ENCODE measurements at places on chromosomes 2 and 18.

- no peak for DNase-seq
Observed at GRCh38 chr2:212177724-212178123, 360.9 kb downstream of the ERBB4 start.

GRCh38 chr18:75400366-75400765, 27.1 kb downstream of the SMIM21 start:
- DNase-seq, result no peak

- DNase-seq, result no peak
Observed at GRCh38 chr2:48527226-48527885, 2.6 kb upstream of the STON1 start.

DNA sequence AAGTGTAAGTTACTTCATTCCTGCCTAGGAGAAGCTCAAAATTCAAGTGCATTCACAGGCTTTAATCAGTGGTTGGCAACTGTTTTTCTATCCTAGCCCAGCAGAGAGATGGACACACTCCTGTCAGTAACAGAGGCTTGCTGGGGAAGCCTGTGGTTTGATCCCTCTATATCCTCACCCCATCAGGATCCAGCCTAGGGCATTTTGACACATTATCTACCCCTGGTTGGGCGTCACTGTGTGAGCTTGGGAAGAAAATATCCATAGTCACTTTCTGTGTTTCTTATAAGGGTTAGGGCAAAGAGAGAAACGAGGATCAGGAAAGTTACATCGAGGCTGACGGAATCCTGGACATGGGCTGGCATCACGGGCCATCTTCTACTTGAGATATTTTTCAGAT, 10.0 kb downstream of the NT5DC4 start:
- DNase-seq, result no peak

DNA sequence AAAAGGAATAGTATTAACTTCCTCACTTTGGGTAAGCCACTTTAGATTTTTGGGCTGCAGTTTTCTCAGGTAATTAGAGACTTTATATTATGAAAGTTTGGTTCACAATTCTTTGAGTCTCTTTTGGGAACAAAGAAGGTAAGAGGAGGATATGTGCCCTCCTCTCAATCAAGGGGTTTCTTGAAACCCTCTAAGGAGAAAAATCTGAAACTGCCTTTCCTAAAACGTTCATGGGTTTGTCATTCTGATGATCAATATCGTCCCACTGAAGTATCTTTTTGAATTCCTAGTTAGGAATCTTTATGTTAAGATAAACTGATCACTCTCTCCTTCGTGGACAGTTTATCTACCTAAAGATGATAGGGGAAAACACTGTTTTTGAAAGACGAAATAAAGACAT, 42.4 kb upstream of the AKAIN1 start:
- no peak for DNase-seq

DNA sequence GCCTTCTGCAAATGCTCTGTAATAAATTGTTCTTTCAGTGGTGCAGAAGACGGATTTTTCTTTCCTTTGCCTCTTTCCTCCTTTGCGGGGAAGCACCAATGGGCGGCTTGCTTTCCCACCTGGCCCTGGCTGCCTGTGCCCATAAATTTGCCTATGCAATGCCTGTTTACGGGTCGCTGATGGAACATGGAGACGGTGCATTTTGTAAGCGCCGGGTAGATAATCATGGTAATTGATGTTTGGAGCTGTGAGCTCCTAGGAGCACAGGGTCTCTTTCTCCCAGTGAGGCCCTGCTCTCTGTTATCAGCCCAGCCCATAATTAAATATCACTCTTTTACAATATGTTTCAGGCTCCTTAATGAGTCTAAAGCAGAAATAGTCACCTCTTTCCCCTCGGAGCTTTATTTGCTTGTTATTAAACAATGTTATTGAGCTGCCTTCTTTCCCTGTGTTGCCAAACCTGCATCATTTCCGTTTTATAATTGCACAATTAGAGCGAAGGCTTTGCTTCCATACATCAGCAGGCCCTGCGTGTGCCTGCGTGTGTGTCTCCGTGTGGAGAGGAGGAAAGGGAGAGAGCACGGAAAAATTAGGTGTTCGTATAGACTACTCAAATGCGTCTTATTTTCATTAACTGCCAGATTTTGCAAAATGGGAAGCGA, 437.4 kb upstream of the POU3F3 start:
- DNase-seq, result no peak

DNA sequence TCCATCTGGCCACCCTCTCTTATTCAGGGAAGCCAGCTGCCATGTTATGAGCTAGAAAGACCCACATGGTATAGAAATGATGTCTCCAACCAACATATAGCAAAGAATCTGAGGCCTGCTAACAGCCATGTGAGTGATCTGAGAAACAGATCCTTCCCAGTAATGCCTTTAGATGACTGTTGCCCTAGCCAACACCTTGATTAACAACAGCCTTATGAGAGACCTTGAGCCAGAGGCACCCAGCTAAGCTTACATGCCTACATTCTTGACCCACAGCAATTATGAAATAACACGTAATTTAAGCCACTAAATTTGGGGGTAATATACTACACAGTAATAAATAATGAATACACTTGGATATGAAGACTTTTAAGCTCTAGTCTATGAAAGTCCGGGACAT, 13.0 kb downstream of the KANSL1L start:
- no peak for DNase-seq

GRCh38 chr2:150045601-150046000, 441.9 kb downstream of the RND3 start:
- DNase-seq, result no peak

DNA sequence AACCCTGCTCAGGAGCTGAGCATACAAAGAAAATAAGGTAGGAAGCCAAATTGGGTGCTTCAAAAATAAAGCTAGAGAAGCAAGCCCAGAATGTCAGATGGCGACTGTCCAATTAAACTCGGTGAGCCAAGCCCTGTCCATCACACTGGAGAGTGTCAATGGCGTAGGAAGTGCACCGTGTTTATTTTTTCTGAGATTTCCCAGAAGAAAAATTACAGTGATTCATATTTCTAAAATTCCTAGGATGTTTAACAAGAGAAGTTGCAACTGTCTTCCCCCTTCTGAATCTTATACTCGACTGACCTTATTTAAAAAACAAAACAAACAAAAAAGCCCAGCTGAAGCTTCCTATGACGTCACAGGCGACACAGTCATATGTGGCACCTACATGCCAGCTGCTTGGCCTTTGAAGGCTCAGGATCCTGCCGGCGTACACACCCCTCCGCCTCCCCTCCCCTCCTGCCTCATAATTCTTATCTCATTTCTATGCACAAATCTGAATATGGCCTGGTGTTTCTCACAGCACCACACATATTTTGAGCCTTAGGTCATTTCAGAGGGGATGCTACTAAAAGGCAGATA, 60.8 kb downstream of the MBP start:
- no peak for DNase-seq

GRCh38 chr18:79625195-79625923, 54.2 kb upstream of the CTDP1 start:
- no peak for DNase-seq

DNA sequence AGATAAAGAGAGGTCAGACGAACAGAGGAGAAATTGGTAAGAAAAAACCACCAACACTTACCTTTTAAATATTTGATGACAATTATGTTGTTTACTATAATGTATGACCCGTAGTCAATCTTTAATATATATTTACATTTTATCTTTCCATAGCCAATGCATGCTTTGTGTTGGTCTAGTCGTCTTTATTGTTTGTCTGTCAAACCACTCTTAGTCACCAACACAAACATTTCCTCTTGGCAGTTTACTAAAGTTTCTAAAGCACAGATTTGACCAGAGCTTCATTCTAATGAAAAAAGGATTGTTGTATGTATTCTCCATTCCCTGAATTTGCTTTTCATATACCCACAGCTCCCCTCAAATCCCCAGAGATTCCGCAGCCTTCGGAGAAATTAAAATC, 784.7 kb upstream of the PIK3C3 start:
- DNase-seq, result no peak

GRCh38 chr2:202237787-202238233, 587 bp downstream of the SUMO1 start:
- no peak for DNase-seq

- DNase-seq, result no peak
Observed at GRCh38 chr18:8895987-8896619, 190.7 kb downstream of the MTCL1 start.

GRCh38 chr18:79664525-79665125, 15.0 kb upstream of the CTDP1 start:
- DNase-seq, result no peak

DNA sequence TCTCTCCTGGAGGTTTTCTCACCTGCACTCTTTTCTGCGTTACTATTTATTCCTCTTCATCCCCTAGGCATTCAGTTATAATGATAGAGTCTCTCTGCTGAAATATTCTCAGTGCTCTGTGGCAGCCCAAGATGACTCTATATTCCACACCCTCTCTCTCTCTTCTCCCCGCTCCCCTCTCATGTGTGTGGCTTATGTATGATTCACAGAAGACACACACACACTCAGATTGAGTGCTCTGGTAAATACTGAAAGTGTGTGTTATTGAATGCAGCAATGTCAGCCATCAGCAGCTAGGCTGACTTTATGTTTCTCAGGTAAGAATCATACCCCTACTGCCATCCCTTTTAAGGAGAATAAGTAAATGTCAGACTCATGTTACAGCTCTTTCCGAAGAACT, 201.2 kb downstream of the SLC4A10 start:
- no peak for DNase-seq

GRCh38 chr2:36058953-36059352, 296.6 kb upstream of the CRIM1 start:
- no peak for DNase-seq

- DNase-seq, result no peak
Observed at GRCh38 chr2:18502142-18502541, 58.3 kb downstream of the RDH14 start.

DNA sequence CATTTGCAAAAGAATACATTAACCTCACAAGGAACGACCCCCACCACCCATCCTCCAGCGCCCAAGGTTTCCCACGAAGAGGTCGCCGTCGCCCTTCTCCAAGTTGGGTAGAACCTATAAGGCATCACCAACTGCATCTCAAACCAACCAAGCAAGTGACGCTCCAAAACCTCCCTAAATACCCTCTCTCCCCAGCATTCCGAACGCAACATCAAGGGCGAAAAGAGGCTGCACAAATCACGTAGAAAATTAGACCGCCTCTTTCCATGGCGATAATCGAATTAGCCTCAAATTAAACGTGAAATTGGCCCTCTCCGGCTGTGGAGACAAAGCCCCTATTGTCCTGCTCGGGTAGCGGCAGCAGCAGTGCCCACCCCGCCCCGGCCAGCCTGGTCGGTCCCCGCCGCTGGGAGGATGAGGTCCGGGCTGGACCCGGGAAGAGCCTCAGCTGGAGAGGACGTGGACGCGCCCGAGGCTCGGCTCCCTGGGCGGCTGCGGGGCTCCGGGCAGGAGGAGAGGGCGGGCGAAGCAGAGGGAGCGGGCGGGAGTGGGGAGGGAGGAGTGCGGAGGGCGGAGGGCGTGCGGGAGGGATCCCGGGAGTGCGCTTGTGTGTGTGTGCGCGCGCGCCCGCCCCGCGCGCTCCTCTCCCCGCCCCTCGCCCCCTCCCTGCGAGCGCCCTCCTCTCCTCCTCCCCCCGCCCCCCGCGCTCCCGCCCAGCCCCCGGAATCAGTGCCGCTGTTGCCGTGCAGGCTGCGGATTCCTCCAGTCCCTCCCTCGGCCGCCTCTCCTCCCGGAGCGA, at the start of gene SPTBN1:
Gene SPTBN1, plus strand, starts transcription at position 765 of the 799 bp plus-strand sequence. CDS start 70,092 bp downstream, outside the sequence.
- no peak for DNase-seq

- no peak for DNase-seq
Observed at GRCh38 chr2:195458936-195459335, 198.1 kb upstream of the SLC39A10 start.

- no peak for DNase-seq
Observed at GRCh38 chr18:394987-395362, 105.5 kb downstream of the COLEC12 start.

GRCh38 chr2:17373741-17374140, 144.5 kb downstream of the RAD51AP2 start:
- DNase-seq, result no peak

DNA sequence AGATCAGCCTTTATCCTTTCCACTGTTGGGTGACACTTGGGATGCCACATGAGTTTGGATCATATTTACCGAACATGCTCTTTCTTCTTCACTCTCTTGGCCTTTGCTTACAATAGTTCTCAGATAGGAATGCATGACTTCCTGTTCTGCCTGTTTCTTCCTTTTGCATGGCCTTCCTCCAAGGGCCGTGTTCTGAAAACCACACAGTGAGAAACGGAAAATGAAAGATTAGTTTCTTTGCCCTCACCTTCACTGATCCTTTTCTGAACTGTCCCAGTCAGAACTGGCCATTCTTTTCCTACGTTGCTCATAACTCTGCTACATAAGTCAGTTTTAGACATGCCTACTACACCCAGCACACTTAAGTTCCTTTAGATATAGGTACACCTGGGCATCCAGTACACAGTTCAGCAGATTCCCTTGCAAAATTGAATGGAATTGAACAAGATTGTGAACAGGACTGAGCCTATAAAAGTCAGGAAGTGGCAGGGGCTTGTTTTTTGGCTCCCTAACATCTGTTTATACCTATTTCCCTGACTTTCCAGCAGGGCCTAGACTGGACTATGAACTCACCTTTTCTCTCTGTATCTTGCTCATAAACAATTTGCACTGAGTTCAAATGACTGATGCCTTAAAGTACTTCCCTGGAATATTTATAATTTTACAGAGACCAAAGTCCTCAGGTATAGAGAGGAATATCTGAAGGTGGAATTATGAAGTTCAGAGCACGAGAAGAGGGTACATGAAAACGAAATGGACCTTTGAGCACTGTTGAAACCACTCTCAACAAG, 186.4 kb upstream of the ST6GAL2 start:
- DNase-seq, result no peak

DNA sequence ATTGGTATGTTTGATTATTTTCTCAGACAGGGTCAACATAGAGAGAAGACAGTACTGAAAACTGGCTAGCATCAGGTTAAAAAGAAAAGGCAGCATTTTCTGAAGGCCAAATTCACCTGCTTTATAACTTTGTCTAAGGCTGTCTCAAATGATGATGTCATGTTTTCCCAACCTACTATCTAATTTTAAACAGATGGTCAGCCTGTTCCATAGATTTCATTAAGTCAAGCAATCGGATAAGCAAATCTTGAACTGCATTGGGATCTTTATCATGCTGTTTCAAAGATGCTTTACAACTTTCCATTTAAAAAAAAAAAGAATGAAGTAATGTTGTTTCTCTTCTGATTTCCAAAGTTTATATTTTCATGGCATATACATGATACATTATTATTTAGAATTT, 56.3 kb upstream of the SPOPL start:
- no peak for DNase-seq

- DNase-seq, result no peak
Observed at GRCh38 chr2:226352941-226353560, 446.6 kb downstream of the IRS1 start.

GRCh38 chr2:111219285-111219684, 98.6 kb downstream of the BCL2L11 start:
- no peak for DNase-seq

- no peak for DNase-seq
Observed at GRCh38 chr2:108263401-108263800, 23.6 kb downstream of the SULT1C3 start.

DNA sequence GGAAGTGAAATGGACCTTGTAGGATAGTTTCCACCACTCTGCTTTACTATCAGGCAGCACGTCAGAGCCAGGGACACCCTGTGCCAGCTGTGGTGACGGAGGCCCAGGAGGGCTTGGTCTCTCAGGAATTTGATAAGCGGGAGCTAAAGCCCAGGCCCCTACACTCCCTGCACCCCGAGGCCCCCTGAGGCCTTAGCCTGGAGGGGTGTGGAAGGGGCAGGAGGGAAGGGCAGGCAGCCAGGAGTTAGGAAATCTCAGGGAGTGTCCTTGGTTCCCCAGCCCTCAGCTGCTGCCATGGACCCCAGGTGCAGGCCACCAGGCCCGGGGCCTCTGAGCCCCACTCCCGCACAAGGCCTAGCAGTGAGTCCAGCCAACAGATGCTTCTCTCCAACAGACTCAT, 38.2 kb downstream of the PDIA6 start:
- no peak for DNase-seq

- DNase-seq, result no peak
Observed at GRCh38 chr2:160700021-160700814, 206.6 kb upstream of the RBMS1 start.

All from activated CD4-positive, alpha-beta T cell treated with anti-CD3 and anti-CD28 coated beads for 24 hours (primary cell).